ENCODE measurements at places on chromosomes 6 and 20.

GRCh38 chr6:41578217-41579087 is 32.3 kb downstream of the FOXP4 start:
- no peak for DNase-seq

DNA sequence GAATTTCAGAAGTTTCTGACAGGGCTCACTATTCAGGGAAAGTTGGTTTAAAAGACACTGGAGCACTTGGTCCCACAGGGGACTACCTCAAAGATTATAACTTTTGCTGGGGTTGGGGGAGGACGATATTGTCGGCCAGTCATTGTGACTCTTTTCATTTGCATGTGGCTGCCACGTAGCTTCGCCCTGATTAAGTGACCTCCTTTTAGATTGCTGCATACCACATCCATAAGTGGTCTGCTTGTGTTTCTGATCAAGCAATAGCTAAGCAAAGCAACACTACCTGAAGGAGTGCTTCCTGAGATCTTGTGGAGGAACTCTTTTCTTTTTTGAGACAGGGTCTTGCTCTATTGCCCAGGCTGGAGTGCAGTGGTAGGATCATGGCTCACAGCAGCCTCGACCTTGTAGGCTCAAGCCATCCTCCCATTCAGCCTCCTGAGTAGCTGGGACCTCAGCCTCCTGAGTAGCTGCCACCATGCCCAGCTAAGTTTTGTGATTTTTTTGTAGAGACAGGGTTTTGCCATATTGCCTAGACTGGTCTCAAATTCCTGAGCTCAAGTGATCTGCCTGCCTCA is 691.3 kb downstream of the EPM2A start:
- DNase-seq = no peak

DNA sequence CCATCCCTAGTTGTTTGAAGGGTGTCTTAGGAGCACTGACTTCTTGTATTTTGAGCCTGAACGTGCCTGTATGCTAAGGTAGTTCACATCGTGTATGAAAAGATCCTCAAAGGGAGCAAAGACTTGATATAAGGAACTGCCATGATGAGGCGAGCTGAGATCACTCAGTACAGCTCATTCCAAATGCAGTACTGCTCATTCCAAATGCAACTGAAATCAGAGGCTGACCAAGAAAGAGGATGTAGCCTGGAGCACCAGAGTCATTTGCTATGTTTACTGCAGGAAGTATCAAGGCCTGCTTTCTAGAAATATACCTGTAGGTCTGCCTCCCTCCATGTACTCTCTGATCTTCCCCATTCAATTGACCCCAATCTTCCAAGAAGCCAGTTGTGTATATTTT is 832.2 kb downstream of the EYS start:
- no peak for DNase-seq

DNA sequence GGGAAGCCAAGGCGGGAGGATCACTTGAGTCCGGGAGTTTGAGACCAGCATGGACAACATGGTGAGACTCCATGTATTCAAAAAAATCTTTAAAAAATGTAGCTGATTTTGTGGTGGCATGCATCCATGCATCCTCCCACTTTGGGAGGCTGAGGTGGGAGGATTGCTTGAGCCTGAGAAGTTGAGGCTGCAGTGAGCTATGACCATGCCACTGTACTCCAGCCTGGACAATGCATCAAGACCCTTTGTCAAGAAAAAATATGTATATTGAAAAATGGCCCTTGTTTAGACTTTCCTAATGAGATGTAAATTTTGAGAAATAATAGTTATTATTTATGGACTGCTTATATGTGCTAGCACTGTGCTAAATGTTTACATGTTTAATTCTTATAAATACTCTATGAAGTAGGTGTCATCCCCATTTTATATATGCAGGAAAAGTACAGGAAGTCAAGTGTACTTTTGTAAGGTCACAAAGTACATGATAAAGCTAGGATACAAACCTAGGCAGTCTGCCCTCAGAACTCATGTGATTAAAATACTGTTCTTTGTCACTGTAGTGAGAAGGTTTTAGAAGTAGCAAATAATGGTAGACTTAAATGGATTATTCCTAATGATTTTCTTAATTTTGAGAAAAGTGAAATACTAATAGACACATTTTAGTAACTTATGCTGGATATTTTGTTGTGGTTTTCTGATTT is 58.8 kb downstream of the ITCH start:
- DNase-seq = no peak

- no peak for DNase-seq
Measured at GRCh38 chr20:61833807-61834610, 231.7 kb downstream of the TAF4 start.

Data from DMS79 treated with DMSO at 0.1 percent for 48 hours (cell line).